ENCODE measurements at places on chromosomes 11 and 22.

DNA sequence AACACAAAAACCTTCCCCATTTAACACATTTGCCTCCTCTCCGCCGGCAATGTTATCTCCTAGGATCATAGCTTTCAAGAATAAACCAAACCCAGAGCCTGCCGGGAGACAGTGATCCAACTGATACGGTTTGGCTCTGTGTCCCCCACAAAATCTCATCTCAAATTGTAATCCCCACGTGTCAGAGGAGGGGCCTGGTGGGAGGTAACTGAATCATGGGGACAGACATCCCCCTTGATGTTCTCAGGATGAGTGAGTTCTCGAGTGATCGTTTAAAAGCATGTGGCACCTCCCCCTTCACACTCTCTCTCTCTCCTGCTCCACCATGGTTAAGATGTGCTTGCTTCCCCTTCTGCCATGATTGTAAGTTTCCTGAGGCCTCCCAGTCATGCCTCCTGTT lies 33.3 kb downstream of the RBFOX2 start:
- no peak for DNase-seq

- DNase-seq: no peak
These were observed 92.8 kb upstream of the TEAD1 start for GRCh38 chr11:12581416-12581815.

- DNase-seq: no peak
These were observed 17.4 kb downstream of the RIBC2 start for GRCh38 chr22:45430871-45431270.

GRCh38 chr11:617912-618682 lies 2.3 kb upstream of the IRF7 start:
- DNase-seq: no peak

DNA sequence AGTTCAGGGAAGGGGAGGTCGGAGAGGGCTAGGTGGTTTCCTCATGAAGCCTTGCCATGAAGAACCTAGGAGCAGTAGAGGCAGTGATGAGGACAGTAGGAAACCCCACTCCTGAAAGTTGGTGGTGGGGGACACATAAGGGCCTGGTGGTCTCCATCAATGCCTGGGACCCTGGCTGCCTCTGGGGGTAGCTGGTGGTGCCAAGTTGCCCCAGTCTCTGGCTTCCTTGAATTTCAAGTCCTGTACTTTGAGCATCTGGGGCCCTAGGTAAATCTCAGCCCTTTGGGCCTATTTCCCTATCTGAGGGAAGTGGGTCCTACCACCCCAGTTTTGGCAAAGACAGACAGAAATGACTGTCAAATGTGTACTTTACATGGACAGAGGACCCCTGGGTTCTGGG lies 28.1 kb downstream of the AMPD3 start:
- no peak for DNase-seq

Data from NCI-H1048 (cell line).